ENCODE measurements at places on chromosomes 4 and X. TPM values are rescaled to one million over a fixed set of nuclear protein-coding genes. Genes with fewer than 3 reads are reported as not detected.

DNA sequence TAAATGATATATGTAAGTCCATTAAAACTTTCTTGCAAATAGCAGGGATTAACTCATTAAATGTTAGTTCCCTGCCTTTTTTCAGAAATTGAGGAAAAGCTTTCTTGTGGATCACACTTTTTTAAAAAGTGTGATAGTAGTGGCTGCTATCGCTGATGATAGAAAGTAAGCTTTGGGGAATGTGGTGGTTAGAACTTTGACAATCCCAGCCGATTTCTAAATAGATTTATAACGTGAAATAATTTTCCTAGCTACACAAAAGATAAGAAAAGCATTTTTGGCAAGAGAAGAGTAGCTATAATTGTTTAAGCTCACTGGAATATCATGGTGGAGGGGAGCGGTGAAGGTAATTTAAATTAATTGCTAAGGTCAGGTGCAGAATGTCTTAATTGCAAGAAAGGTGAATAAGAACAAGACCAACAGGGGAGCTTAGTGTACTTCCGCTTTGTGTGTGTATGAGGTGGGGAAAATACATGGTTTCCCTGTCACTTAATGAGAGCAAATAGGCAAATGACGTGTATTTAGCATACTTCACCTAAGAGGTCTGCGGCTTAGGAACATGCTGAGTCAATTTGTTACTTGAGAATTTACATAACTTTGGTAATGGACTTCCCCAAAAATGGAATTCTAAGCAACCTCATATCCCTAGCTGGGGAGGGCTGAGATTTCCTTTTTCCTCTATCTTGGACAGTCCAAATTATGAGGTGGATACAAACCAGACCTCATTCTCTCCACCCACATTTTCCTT is 11.7 kb upstream of the IL21 start:
- peak; percentile 50 for DNase-seq

- no peak for DNase-seq
Observed at GRCh38 chr4:153641532-153641931, 42.5 kb upstream of the TLR2 start.

Gene DMD
- total RNA-seq = not detected

DNA sequence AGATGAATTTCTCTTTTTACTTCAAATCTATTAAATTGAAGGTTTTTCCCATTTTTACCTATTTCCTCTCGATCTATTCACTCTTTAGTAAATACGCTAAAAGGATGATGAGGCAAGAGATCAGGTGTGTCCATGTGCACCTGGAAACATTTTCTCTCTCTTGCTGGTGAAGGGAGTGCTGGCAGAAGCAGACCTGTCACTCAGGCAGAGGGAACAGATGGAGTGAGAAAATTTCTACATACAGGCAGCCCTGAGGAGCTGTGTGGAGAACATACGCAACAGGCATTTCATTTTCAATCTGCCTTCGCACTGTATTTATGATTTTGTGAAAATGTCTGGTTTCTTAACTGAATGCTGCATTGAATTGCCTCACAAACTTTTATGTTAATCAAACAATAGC is 249.5 kb downstream of the GPM6A start:
- DNase-seq = no peak

Gene PAGE2B
- total RNA-seq = 1.2 TPM

DNA sequence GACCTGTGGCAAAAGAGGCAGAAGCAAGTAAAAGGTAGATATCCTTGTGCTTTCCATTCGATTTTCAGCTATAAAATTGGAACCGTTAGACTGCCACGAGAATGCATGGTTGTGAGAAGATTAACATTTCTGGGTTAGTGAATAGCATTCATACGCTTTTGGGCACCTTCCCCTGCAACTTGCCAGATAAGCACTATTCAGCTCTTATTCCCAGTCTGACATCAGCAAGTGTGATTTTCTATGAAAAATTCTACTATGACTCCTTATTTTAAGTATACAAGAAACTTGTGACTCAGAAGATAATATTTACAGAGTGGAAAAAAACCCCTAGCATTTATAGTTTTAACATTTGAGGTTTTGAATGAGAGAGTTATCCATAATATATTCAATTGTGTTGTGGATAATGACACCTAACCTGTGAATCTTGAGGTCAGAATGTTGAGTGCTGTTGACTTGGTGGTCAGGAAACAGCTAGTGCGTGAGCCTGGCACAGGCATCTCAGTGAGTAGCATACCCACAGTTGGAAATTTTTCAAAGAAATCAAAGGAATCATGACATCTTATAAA is 3.9 kb downstream of the FGB start:
- no peak for DNase-seq

GRCh38 chrX:105869701-105870100 is 47.4 kb downstream of the NRK start:
- no peak for DNase-seq

Gene PDZD11
- 16.7 TPM for total RNA-seq
